ENCODE measurements at places on chromosomes 3 and 15. TPM values are rescaled to one million over a fixed set of nuclear protein-coding genes. Genes with fewer than 3 reads are reported as not detected.

DNA sequence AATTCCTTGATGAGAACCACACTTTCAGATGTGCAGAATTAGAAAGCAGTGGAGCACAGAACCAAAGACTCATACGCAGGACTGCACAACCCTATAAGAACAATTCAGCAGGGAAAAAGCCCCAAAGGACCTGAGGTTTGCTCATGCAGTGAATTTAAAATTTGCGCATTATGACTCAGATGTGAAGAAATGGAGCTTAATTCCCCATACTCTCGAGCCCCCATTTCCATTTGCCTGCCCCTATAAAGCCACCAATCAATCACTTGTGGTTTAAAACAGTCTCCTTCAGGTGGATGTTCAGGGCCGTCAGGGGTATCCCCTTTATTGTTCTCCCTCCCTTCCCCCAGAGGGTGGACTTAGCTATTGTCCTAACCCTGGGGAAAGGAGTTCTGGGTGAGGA lies 221.2 kb downstream of the IGSF11 start:
- H3K36me3 ChIP-seq: no peaks in the 10 kb centered on the region
- peaks cover 14% of the 10 kb centered on the region for H3K4me1 ChIP-seq
- no peak overlapping the region for H3K27ac ChIP-seq
- no peaks in the 10 kb centered on the region for H3K27me3 ChIP-seq
- DNase-seq: no peak

DNA sequence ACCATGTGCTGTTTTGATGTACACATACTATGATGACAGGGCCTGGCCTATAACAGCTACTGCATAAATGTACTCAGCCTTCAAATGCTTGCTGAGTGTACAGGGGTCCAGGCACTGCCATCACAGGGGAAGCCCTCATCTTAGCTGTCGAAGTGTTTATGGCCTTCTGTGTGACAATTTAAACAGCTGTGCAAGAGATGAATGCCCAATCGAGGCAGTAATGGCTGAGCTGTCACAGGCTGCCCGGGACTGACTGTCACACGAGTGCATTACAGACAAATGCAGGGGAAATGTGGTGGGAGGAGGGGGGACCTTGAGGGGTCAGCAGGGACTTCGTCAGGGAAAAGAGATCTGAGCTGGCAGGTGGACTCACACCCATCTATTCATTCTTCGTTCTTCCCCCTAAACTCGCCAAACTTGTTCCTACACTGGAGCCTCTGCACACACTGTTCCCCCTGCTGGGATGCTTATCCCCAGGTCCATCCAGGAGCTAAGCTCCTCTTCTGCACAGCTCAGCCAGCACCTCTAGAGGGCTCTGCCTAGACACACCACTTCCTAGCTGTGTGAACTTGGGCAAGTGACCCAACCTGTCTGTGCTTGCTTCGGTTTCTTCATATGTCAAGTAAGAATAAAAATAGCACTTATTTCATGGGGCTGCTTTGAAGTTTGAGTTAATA lies 156.2 kb upstream of the IQSEC1 start:
- no peaks in the 10 kb centered on the region for H3K4me1 ChIP-seq
- no peak overlapping the region for H3K4me3 ChIP-seq
- peaks cover 22% of the 10 kb centered on the region for H3K27me3 ChIP-seq
- H3K36me3 ChIP-seq: no peaks in the 10 kb centered on the region
- DNase-seq: peak; percentile 65

DNA sequence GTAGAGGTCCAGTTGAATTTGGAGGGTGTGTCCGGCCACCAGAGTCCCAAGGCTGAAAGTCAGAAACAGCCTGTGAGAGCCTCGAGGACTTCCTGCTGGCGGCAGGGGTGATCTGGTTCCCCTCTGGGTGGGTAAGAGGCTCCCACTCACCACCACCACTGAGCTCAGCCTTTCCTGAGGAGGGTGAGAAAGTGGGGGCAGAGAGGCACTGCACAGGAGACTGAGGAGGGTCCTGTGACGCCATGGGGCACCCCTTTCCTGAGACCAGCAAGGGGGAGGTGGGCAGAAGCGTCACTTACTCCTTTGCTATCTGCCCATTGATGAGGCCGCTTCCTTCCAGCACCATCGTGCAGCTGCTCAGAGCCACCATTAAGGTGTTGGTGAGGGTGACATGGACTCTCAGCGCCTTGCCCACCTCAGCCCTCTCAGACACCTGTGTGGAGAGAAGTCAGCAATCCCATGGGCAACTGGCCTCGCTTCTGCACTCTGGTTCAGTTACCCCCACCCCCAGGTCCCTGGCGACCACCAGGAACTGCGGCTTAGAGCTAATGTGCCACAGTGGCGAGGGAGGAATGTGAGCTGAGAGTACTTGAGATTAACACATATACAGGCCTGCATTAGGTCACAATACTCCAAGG lies 10.0 kb upstream of the TGM5 start:
- H3K4me3 ChIP-seq: no peak overlapping the region
- H3K27me3 ChIP-seq: peaks cover 32% of the 10 kb centered on the region
- H3K4me1 ChIP-seq: peaks cover 6% of the 10 kb centered on the region

- peak overlapping the region; percentile 49 for H3K27ac ChIP-seq
- DNase-seq: no peak
- peaks cover 93% of the 10 kb centered on the region for H3K36me3 ChIP-seq
- no peaks in the 10 kb centered on the region for H3K27me3 ChIP-seq
Measured at GRCh38 chr3:9452417-9452816, 55.0 kb downstream of the SETD5 start.

GRCh38 chr3:190038050-190038933 lies 82.4 kb downstream of the P3H2 start:
- peak overlapping the region; percentile 54 for H3K4me3 ChIP-seq
- H3K27ac ChIP-seq: peak overlapping the region; percentile 69
- peaks cover 6% of the 10 kb centered on the region for H3K36me3 ChIP-seq
- no peaks in the 10 kb centered on the region for H3K27me3 ChIP-seq
- H3K4me1 ChIP-seq: peaks cover 30% of the 10 kb centered on the region
- DNase-seq: peak; percentile 95

CSPG4 gene
- total RNA-seq: 0.05 TPM

GRCh38 chr3:1421577-1421976 lies 328.8 kb downstream of the CNTN6 start:
- no peaks in the 10 kb centered on the region for H3K36me3 ChIP-seq
- no peak overlapping the region for H3K27ac ChIP-seq
- DNase-seq: no peak
- H3K27me3 ChIP-seq: no peaks in the 10 kb centered on the region

GLT8D1 gene
- total RNA-seq: 42.2 TPM

CD200R1 gene
- total RNA-seq: not detected

PPM1M gene
- total RNA-seq: 10.4 TPM

DNA sequence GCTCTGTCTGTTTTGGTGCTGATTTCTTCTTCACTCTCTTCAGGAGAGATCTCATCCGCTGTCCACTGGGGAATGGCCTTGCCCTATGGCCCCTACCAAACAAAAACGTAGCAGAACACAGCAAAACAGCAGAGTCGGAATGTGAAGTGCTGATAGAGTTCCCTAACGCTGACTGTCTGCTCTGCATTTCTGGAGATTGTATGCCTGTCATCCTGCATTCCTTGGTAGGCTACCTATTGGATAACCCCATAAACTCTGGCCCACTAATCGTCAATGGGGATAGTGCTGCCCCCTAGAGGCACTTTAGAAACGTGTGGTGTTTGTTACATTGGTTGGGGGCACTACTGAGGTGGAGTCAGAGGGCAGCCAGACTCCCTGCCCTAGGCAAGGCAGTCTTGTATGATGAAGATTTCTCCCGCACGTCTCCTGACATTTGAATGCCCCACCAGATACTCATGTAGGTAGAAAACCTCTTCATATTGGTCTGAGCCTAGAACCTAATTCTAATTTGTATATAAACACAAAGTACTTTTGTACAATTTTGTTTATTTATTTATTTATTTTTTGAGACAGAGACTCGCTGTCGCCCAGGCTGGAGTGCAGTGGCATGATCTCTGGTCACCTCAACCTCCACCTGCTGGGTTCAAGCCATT lies 15.6 kb upstream of the MAGEF1 start:
- H3K4me1 ChIP-seq: peaks cover 6% of the 10 kb centered on the region
- H3K36me3 ChIP-seq: no peaks in the 10 kb centered on the region
- H3K27me3 ChIP-seq: no peaks in the 10 kb centered on the region
- peak; percentile 90 for DNase-seq
- no peak overlapping the region for H3K27ac ChIP-seq

DNA sequence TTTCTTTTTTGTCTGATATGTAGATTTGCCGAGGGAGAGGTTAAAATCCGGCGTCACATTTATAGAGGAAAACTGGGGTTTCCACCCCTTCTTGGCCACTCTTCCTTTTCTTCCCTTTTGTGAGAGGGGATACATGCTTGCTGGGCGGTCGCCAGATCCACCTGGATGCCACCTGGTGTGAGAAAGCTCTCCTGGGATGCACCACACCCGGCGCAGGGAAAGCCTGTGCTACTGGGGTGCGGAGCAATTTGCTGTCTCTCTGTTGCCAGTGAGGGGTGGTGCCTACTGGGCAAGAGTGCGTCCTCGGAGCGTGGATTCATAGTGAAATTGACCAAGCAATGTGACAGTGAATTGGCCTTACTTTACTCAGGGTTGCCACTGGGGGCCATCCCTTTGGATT lies 2.5 kb upstream of the RGMA start:
- no peaks in the 10 kb centered on the region for H3K4me1 ChIP-seq
- DNase-seq: no peak
- H3K27me3 ChIP-seq: peaks cover 14% of the 10 kb centered on the region
- H3K36me3 ChIP-seq: no peaks in the 10 kb centered on the region
- H3K4me3 ChIP-seq: no peak overlapping the region
- H3K27ac ChIP-seq: no peak overlapping the region

- H3K27me3 ChIP-seq: no peaks in the 10 kb centered on the region
- H3K4me1 ChIP-seq: peaks cover 24% of the 10 kb centered on the region
- H3K27ac ChIP-seq: no peak overlapping the region
- DNase-seq: no peak
- H3K36me3 ChIP-seq: peaks cover 14% of the 10 kb centered on the region
- H3K4me3 ChIP-seq: no peak overlapping the region
Measured at GRCh38 chr3:125236331-125236903, 23.9 kb upstream of the SLC12A8 start.

- H3K36me3 ChIP-seq: peaks cover 4% of the 10 kb centered on the region
- H3K27me3 ChIP-seq: no peaks in the 10 kb centered on the region
- peaks cover 59% of the 10 kb centered on the region for H3K4me1 ChIP-seq
- DNase-seq: no peak
- no peak overlapping the region for H3K4me3 ChIP-seq
- no peak overlapping the region for H3K27ac ChIP-seq
Measured at GRCh38 chr3:126748701-126749546, 44.9 kb downstream of the CHCHD6 start.

DNA sequence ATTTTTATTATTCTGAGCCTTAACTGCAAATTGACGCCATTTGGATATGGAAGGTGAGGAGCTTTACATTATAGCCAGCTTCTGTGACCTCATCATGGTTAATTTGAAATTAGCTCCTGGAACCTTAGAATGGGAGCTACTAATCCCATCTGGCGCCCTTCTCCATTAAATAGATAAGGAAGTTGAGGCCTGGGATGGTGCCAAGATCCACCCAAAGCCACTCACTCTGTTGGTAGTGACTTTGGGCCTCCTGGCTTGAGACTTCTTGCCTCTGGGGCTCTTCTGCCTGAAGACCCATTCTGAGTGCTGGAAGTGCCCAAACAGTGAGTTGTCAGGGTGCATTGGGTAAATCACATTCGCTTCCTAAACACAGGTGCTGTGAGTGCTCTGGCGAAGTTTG lies 12.0 kb upstream of the HMCES start:
- no peak overlapping the region for H3K27ac ChIP-seq
- peaks cover 5% of the 10 kb centered on the region for H3K4me1 ChIP-seq
- H3K27me3 ChIP-seq: no peaks in the 10 kb centered on the region
- peaks cover 98% of the 10 kb centered on the region for H3K36me3 ChIP-seq

DNA sequence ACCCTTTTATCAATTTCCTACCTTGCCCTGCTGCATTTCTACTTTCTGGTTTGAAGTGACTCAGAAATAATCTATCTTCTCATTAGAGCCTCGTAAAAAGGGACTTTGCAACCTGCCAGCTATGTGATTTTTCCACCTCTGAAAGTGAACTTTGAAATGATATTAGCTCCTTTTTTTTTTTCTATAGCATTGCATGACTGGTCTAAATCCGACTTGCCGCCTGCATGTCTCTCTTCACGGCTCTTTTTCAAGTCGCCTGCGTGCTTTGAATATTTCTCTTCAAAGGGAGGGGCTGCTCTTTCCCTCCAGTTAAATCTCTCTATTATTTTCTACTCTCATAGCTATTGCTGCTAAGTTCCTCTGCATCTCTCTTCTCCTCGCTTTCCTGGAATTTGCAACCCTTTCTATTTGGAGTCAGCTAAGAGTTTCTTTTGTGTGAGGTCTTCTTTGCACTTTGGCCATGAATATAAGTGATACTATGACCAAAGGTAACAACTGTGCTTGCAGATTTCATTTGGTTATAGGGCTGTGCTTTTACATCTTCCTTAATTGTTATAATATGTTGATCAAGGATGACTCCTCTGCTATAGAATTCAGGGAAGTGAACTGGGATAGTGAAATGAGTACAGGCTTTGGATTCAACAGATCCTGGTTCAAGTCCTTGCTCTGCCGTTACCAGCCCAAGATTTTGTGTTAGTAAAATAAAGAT lies 541.1 kb downstream of the AGBL1 start:
- H3K4me1 ChIP-seq: peaks cover 26% of the 10 kb centered on the region
- H3K36me3 ChIP-seq: no peaks in the 10 kb centered on the region
- H3K27me3 ChIP-seq: no peaks in the 10 kb centered on the region

DNA sequence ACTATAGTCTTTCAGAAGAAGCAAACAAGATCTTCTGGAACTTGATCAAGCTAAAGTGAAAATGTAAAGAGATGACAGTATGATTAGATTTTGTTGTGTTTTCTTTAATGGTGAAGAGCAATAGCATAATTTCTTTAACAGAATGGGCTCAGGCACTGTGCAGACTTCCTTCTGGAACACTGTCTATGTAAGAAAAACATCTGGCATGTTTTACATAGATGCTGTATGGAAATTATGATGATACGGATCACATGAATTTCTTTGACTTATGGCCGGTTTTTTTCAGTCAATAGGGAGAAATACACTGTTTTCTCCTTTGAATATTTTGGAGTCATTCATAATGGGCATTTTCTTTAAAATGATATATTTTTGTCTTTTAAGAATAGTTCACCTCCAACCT lies 42.6 kb downstream of the PHLDB2 start:
- peaks cover 88% of the 10 kb centered on the region for H3K36me3 ChIP-seq
- peaks cover 28% of the 10 kb centered on the region for H3K4me1 ChIP-seq
- no peaks in the 10 kb centered on the region for H3K27me3 ChIP-seq
- no peak overlapping the region for H3K4me3 ChIP-seq

DNA sequence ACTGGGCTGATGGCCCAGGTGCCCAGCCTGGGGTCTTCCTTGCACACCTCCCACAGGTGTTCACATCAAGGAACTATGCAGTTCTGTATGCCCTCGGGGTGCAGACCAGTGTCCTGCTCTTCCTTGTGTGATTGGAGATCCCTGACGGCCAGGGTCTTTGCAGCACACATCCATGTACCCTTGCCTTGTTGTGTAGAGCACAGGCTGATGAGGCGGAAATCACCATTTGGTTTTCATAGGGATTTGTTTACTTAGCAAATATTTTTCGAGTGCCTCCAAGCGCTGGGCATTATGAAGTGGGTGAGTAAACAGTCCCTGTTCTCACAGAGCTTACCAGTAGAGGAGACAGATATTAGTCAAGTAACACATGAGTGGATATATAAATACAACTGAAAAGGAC lies 209.3 kb upstream of the UMPS start:
- no peak overlapping the region for H3K4me3 ChIP-seq
- no peak for DNase-seq
- no peaks in the 10 kb centered on the region for H3K4me1 ChIP-seq
